COR-L47 (cell line): ENCODE measurements at places on chromosomes 1 and 21.

DNA sequence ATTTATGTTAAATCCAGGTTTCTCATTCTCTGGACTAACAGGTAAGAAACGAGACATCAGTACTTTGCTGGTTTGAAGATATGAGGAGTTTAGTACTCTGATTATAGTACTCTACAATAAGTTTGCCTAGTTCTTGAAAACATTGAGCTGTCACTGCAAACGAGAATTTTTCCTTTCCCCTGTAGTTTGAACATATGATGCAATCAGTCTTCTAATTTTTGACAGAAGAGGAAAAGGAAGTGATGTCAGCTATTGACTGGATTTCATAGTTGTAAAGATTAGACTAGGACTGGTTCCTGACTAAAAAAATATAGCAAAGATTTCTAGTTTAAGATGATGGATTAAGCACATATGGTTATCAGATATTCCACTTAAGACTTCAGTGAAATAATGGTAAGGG lies 461.9 kb downstream of the LRRIQ3 start:
- DNase-seq: no peak

- no peak for DNase-seq
These were observed 874.8 kb downstream of the KCNT2 start for GRCh38 chr1:195733408-195733807.

- DNase-seq: peak; percentile 35
These were observed 28.8 kb upstream of the SYDE2 start for GRCh38 chr1:85229574-85230097.

DNA sequence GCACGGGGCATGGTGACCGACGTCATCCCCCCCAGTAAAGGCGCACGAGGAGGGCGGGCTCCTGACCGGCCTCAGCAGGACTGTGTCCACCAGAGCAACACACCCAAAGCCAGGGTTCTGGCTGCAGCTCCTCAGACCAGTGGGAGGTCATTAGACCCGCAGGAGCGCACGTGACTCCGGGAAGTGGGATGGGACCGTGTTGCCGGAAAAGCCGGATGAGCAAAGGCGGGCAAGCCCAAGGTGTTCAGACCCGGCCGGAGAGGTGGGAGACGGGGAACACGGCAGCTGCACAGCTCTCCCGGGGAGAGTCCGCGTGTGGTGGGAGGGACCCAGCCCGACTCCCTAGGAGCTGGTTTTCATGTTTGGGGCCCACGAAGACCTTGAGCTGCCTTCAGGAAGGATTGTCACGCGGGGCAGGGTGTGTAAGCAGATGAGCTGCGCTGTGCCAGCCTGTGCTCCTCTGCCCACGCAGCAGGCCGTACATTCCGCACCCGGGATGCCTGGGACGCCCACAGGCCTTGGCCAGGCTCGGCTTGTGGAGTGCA lies 20.6 kb upstream of the TRAPPC10 start:
- DNase-seq: no peak

GRCh38 chr1:35499652-35500176 lies 57.5 kb downstream of the KIAA0319L start:
- no peak for DNase-seq

- no peak for DNase-seq
These were observed 169.6 kb downstream of the TGFB2 start for GRCh38 chr1:218514689-218515088.

- peak; percentile 68 for DNase-seq
These were observed 115.6 kb downstream of the PGBD5 start for GRCh38 chr1:230310381-230311163.

DNA sequence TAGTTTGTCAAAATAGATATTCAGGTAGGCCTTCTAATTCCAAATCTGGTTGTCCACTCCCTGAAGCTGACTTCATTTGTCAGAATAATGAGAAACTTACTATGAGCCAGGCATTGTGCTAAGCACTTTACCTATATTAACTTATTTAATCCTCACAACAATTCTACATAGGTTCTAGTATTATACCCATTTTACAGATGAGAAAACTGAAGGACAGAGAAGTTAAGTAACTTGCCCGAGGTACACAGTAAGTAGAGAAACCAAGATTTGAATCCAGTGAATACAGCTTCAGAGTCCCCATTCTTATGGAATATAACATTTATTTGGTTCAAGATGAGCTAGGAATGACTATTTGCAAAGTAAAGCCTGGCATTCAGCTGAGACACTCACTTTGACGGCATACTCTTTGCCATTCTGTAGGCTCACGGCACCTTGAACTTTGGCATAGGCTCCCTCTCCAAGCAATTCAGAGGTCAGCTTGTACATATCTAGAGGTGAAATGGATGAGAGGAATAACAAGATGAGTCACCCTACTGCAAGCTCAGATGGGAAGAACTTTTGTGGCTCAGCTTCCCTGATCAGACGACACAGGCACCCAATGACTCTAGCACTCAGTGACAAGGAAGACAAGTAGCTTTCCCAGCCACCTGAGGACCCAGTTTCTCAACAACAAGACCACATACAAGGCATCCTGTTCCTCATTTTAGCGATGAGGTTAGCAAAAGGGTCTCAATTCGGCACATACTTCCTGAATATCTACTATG lies 23.7 kb downstream of the MKNK1 start:
- no peak for DNase-seq

DNA sequence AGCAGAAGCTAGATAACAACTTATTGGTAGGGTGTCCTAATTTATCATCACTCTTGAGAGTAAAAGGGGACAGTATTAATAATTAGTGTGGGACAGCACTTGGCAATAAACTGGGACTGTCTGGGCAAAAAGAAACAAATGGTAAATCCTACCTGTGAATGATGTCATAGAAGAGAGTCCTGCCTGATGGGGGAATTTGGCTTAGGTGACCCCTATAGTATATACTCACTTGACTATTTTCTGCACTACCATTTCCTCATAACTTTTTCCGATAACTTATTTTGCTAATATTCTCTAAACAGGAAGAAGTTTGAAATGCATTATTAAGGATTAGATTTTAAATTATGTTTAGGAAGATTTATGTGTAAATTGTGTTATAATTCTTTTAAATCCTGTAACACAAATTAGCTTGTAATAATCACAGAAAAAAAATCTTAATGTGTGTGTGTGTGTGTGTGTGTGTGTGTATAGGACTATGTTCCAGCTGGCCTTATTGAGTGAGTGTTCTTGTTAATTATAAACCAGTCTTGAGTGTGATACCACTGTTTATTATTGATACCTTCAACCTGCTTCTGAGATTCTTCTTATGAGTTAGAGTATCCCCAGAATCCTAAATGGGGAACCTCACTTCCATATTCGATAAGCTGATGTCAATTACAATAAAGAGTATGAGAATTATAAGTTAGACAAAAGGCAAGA lies 144.2 kb upstream of the C1orf105 start:
- no peak for DNase-seq

GRCh38 chr1:40981691-40982448 lies 2.4 kb downstream of the CTPS1 start:
- no peak for DNase-seq

DNA sequence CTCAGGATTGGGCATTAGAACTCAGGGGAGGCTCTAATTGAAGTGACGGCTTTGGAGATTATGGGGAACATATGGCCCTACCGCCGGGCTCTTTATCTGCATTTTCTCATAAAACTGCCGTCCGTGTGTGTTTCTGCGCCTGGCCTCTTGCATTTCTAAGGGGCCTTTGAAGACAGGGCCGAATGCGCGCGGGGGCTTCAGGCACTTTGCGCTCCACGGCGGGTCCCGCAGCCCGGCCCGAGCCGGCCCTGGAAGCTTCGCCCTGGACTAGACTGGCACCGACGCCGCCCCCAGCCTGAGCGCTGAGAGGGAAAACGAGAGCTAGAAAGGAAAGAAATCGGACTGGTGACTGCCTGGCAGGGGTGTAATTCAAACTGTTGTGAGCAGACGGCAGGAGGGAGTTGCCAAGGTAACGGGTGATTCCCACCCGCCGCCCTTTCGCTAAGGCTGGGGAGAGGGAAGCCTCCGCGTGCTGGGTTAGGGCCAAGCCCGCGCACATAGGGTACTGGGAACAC lies 120.7 kb downstream of the LMX1A start:
- DNase-seq: peak; percentile 88

GRCh38 chr1:93672069-93672468 lies 9.6 kb downstream of the BCAR3 start:
- DNase-seq: no peak

- DNase-seq: no peak
These were observed 102.4 kb upstream of the ETV3 start for GRCh38 chr1:157240495-157241184.

- no peak for DNase-seq
These were observed 1.2 kb downstream of the RXRG start for GRCh38 chr1:165443539-165444311.

- DNase-seq: no peak
These were observed 70.6 kb upstream of the CNTN2 start for GRCh38 chr1:204972426-204972825.

- DNase-seq: peak; percentile 21
These were observed 9.0 kb downstream of the CFAP298 start for GRCh38 chr21:32603131-32603530.

DNA sequence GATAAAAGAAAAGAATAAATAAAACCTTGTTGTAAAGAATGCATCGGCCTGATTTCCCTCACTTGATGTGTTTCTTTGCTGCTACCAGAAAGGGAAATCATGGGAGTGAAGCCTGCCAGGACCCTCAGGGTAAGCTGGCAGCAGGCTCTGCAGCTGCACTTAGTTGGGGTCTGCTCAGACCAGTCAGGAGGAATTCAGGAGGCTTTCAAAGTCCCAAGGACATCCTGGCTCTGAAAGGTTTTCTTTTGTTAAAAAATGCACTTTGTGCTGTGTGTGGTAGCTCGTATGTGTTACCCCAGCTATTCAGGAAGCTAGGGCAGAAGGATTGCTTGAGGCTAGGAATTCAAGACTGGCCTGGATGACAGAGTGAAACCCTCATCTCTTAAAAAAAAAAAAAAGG lies 254.8 kb downstream of the ZNF648 start:
- no peak for DNase-seq

DNA sequence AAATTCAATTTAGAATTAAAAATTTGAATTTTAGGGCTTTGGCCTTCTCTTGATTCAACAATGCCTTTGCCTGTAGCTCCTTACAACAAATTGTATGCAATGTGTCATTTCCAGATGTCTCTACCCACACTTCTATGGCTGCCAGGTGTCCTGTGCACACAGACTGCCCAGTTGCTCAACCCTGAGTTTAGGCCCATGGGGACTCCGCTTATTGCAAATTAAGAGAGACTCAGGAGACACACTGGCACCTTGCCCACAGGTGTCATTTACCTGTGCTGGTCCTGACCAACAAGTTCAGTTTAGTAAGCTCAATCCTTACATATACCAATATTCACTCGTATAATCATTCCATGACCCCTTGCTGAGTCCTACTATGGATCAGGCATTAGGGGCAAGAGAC lies 236.1 kb downstream of the OMA1 start:
- no peak for DNase-seq

GRCh38 chr1:235648407-235648907 lies 1.1 kb downstream of the GNG4 start:
- DNase-seq: peak; percentile 77

GRCh38 chr21:27261676-27262075 lies 294.8 kb upstream of the ADAMTS5 start:
- DNase-seq: no peak

GRCh38 chr1:161726473-161727255 lies 5.3 kb downstream of the FCRLB start:
- peak; percentile 56 for DNase-seq

DNA sequence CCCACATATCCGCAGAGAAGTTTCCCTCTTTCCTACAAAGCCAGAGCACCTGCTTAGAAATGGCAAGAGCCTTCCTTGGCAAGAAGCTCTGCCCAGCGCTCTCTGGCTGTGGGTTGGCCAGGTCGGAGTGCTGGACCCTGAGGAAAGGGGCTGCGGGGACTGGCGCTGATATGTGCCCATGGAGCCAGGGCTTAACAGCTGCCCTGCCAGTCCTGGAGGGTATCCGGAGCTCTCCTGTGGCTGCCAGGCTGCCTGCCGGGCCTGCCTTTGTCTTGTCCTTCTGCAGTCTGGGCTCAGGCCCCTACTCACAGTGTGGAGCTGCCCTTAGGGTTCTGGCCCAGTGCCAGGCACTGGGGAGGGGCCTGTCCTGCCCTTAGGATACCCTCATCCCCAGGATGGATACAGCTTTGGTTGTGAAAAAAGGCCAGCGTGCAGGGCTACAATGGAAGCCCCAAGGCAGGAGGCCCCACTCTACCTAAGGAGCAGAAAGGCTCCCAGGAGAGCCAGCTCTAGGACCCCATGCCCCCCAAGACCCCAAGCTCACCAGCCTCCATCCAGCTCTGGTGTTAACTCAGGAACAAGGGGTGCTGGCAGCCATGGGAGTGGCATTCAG lies 43.4 kb downstream of the KIAA1614 start:
- peak; percentile 88 for DNase-seq

DNA sequence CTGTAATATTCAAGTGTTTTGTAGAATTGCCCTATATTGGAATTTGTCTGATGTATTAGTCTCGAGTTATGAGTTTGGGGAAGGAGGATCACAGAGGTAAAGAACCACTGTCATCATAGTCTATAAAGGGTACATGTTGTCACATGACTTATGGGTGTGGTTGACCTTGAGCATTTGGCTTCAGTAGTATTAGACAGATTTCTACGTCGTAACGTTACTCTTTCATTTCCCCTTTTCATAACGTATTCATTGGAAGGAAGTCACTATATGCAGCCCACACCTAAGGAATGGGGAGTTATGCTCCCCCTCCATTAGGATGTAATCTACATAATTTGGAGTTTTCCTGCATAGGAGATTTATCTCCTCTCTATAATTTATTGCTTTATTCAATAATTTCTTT lies 110.1 kb upstream of the VAV3 start:
- no peak for DNase-seq

DNA sequence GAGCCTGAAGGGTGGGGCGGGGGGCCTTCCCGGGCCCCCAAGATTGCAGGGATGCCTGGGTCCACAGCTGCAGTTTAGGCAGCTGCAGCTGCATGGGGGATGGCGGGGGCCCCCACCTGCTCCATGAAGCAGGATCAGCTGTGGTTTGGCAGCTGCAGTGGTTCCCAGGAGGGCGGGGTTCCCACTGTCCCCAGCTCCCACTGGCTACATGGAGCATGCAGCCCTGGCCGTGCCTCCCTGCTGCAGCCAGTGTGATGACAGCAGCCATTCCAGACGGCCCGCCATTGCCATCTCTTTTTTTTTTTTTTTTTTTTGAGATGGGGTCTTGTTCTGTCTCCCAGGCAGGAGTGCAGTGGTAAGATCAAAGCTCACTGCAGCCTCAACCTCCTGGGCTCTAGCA lies 992 bp upstream of the C1QA start:
- no peak for DNase-seq

GRCh38 chr1:241362350-241362749 lies 5.3 kb upstream of the RGS7 start:
- no peak for DNase-seq

DNA sequence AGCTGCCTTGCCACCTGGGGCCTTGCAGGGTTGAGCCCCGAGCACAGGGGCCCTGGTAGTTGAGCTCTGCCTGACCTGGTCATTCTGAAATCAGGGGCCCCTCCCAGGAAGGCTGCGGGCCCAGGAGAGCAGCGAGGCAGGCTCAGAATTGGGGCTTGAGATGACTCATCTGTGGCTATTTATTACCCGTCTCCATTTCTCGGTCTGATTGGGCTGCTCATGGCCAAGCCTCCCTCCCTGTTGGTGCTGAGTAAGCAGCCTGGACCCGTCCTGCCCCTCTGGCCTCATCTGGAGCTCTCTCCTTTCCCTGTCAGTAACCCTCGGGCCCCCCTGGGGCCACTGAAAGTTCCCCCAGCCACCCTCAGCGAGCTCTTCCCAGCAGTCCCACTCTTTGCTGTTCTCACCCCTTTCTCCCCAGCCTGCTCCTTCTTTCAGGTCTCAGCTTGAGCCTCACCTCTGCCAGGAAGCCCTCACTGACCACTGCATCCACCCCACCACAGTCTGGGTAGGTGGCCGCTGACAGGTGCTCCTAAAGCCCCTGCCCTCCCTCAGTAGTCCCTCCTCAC lies 11.0 kb upstream of the TNFRSF8 start:
- no peak for DNase-seq

GRCh38 chr1:112721966-112722524 lies 6.9 kb upstream of the PPM1J start:
- no peak for DNase-seq
